ENCODE measurements at places on chromosomes 2 and 18.

DNA sequence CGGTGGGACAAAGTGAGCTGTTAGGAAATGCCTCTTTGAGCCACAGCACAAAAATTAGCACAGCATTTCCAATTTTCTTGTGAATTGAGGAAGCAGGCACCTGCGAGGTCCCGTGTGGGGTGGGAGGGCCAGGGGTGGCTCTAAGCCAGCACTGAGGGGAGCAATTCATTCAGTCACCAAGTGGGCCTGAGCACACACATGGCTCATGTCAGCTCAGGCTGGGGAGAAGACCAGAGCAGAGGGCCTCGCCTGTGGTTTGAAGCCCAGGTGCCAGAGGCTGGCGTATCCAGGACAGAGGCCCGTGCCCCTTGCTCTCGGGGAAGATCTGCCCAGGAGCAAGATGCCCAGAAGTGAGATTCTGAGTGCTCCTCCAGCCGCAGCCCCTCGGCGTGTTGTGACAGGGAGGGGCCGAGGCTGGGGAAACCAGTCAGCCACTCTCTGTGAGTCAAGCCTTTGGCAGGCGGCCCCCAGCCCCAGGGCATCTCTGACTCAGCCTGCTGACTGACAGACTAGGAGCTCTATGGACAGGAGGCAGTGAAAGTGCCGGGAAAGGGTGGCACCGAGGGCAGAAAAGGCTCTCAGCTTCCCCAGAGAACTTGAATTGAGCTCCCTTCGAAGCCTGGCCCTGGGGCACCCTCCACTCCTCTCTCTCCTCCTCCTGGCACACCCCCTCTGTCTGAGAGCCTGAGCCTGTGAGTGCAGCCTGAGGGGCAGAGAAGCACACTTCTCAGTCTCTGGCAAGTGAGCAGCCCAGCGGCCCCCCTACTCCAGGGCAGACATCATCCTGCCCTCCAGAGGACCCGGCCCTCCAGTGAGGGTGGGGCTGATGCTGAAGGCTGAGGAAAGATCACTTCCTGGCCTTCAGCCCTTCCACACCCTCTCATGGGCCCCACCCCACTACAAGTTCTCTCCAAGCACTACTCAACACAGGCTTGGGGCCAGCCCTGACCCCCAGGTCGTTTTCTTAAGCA, 32.3 kb downstream of the CYP26B1 start:
- peak; percentile 78 for DNase-seq

DNA sequence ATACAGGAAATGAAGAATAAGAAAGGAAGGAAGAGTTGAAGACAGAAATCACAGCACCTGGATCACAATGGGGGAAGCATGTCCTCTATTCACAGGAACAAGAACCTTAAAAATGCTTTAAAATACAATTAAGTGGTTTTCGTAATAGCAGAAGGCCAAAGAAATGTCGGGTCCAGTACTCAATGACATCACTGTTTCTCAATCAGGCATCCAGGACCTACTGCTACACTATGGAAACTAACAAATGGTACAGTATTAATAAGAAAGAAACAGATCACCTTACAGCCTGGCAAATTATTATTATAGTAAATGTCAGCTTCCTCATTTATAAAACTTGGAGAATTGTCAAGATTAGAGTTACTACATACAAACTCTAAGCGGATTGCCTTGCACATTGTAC, 15.8 kb downstream of the HNRNPLL start:
- DNase-seq: no peak

DNA sequence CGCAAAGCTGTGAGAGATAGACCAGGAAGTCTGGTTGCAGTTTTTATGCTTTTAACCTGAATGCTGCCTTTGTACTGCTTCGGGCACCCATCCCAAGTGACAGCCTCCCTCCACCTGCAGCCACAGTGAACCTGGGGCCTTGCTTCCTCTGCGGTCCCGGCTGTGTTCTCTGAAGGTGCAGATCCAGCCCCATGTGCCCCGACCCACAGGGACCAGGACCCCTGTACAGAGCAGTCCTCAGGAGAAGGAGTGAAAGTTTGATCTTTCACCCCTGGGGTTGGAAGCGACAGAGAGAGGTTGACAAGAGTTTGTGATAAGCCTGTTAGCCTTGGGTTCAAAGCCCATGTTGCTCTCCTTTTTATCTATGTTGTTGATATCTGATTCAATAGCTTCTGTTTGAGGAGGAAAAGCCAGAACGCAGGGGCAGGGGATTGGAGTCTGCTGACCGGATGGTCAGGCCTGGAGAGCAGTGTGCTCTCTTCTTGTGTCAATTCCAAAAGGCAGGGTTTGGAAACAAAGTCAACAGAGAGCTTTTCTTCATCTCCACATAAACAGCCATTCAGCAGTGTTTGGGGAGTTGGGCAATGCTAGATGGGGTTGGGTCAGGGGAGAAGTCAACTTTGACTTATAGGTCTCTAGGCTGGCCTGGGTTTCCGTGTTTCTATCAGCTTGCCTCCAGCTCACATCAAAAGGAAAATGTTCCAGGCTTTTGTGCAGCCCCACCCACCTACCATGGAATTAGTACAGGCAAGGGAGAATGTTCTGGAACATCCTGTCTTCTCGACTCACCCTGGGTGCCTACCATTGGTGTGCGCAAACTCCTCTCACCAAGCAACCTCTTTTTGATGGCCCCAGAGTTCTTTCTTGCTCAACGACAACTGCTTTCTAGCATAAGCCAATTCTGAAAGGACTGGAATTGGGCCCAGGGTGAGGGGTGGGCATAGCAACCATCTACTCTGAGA, 214.9 kb downstream of the ALPK2 start:
- DNase-seq: no peak

- no peak for DNase-seq
Observed at GRCh38 chr2:203673933-203674332, 32.5 kb upstream of the CD28 start.

DNA sequence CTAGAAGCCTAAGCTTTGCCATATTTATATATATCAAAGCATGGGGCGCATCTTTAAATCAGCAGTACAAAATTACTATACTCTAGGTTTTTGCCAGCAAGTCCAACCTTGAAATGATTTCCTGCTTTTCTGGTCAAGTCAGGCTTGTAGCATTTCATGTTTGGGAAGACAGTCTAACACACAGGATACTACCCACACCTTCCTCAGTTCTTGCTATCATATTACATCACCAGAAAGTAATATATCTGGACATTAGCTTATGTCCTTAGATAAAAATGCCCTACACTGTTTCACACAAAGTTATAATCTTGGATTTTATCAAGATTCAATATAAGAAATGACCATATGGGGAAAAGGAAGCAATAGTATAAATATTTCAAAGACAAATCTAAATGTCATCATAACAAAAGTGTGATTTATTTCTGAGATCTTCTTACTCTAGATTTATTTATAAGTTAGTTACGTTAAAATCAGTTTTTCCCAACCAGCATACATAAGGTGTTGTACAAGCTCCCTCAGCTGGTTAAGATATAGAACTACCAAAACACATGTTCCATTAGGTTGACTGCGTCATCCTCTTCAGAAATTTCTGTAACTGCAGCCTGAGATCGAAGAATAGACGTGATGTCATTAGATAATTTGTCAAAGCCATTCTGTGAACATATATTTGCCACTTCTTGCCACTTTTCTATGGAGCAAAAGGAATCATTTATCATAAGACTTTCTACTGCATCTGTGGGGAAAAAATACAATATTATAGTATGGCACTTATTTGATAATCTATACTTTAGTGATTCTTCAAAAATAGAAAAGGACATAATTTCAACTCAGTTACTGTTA, 56.6 kb downstream of the CLHC1 start:
- DNase-seq: no peak

DNA sequence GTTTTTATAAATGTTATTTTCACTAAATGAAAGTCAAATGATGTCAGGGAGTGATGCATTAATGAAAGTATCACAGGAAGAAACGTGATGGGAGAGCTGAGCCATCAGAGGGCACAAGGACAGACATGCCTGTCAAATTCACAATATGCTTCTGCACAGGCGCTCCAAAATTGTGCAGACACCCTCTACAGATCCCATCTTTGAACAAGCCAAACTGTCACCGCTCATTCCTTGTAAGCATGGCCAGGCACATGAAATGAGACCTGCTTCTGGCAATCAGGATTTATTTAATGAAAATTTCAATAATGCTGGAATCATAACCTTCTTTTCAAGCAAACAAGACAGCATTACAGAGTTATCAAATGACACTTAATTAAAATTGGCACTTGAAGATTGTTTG, 20.4 kb upstream of the FSHR start:
- no peak for DNase-seq

GRCh38 chr2:185894223-185894622, 155.6 kb downstream of the FSIP2 start:
- DNase-seq: no peak

- no peak for DNase-seq
Observed at GRCh38 chr18:22791310-22791610, 141.9 kb upstream of the RBBP8 start.

GRCh38 chr18:50742952-50743351, 76.9 kb downstream of the MRO start:
- no peak for DNase-seq

GRCh38 chr2:161306919-161307318, 1.3 kb upstream of the PSMD14 start:
- no peak for DNase-seq

- no peak for DNase-seq
Observed at GRCh38 chr18:36101943-36102342, 27.2 kb downstream of the SLC39A6 start.

DNA sequence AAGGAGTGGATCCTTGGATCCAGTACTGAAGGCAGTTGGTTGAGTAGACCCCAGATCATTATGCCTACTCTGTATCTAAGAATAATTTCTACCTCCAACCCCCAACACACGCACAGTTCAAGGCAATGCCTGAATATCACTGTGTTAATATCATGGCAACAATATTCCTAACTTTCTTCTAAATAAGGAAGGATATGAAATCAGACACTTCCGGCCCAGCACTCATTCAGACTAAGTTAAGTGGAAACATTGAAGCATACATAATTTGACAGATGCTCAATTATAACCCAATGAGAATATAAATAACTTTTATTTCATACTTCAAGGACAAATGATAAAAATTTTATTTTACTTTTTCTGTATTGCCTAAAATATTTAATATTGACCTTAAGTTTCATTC, 153.6 kb upstream of the COL3A1 start:
- no peak for DNase-seq

DNA sequence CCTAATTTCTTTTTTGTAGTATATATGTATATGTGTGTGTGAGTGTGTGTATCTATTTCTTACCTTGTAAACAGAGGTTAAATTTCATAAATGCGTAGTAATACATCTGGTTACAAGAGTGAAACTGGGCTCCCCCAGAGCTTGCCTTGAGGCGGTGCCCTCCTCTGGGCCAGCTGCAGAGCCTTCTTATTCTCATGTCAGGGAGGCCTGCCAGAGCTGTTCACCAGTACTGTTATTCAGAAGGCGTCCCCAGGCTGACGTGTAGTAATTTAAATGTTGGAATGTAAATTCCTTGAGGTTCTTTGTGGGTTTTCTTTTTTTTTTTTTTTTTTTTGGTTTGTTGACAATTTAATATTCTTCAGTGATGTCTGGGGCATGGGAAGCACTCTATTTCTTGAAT, 11.2 kb downstream of the COPS8 start:
- DNase-seq: no peak

- no peak for DNase-seq
Observed at GRCh38 chr2:44186810-44187209, 18.1 kb downstream of the PPM1B start.
